RKO (cell line): ENCODE measurements at places on chromosomes 5 and 9.

GRCh38 chr5:171639966-171640365, 145.7 kb upstream of the SMIM23 start:
- DNase-seq = no peak

DNA sequence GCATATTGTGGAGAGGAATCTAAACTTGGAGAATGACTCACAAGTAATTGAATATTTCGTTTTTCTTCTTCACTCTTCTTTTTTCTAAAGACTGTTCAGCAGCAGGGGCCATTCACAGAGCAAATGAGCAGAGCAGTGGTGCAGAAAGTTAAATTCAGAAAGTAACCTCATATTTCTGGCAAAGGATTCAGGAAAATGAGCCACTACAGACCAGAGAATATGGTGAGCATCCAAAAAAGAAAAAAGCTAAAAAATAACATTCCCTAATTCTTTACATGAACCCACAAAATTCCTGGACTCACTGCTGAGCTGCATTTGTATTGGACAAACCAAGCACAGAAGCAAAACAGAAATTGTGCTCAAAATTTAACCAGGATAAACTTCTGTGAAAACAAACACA, 1486.8 kb upstream of the C9orf72 start:
- no peak for DNase-seq

DNA sequence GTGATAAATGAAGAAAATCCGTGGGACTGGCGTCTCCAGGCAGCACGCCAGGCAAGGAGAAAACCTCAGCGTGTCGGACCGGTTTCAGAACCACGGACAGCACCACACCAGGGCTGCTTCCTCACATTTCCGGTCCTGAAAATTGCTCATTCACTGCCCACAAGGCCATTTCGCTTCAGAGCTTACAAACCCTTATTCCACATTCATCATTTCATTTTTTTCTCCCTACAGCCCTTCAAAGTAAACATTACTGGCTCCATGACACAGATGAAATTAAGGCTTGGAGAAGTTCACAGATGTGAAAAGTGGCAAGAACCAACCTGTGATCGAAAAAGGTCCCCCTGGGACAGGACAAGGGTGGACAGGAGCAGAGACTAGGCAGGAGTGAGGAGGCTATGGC, 1.5 kb upstream of the GPRIN1 start:
- peak; percentile 87 for DNase-seq

GRCh38 chr5:176454724-176455394, 6.7 kb downstream of the FAF2 start:
- DNase-seq = no peak

- no peak for DNase-seq
Observed at GRCh38 chr5:169615561-169615960, 21.5 kb upstream of the DOCK2 start.

- no peak for DNase-seq
Observed at GRCh38 chr9:129270903-129271431, 92.9 kb upstream of the IER5L start.

DNA sequence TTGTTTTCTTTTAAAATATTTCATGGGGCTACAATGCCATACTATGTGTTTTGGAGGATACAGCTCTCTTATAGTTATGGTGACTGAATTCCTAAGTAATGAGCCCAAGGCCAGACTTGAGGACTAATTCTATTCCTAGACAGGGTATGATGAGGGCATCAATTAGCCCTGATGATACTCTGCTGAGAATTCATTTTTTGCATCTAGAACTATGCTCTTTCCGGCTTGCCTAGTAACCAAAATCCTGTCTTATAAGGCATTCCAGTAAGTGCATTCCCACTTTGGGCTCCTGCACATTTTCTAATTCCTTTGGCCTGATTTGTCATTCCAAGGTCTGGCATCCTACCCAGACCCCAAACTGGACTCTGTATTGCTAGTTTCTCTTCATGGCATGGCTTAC, 62.4 kb downstream of the MAT2B start:
- DNase-seq = no peak

- DNase-seq = no peak
Observed at GRCh38 chr9:119020730-119021333, 348.4 kb downstream of the BRINP1 start.

DNA sequence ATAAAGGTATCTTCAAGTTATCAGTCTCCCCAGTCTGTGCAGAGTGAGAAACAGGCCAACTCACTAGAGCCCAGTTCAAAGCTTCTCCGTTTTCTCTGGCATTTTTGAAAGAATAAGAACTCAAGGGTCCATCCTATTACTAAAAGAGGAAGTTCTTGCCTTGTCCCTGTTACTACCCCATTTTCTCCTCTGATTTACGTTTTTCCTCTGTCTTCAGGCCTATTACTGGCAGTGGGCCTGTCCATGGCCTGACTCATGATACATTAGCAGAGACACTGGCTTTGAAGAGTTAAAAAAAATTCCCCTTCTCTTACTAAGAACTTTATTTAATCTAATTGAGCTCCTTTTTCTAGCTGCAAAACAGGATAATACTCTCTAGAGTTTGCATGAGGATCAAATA, 624.0 kb upstream of the KLF4 start:
- DNase-seq = no peak

DNA sequence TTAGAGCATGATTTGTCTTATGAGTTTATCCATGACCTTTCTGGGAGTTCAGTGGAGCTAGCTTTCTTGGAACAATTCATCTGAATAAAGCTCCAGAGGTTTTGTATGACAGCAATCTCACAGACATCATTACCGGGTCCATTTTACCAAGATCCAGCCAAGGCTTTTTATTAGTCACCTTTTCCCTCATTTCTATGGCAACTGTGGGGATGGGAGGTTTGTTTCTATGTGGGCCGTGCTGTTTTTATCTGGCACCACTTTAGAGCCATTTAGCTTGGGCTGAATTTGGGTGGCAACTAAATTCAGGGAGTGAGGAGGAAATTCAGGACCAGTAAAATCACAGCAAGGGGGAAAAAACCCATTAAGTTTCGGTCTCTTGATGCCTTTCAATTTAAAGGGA, 245.7 kb downstream of the NSG2 start:
- no peak for DNase-seq

DNA sequence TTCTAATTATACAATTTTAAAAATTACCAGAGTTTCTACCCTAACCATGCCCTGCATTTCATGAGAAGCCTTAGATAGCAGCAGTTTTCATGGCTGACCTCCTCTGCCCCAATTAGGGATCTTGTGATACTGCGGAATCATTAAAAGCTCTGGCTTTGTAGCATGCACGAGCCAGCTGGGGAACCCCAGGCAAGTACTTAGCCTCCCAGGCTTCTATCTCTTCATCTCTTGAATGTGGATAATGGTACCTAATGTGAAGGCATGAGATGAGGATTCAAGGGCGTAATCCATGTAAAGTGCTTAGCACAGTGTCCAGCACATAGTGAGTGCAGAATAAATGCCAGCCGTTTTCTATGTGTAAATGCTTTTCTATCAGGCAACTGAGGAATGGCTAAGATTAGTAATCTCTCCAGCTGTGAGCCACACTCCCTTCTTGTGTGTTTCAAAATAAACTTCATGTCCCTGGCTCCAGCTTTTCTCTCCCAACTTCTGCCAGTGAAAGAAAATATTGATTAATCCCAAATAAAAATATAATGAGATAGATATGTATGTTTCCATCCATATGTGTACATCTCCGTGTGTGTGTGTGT, 88.4 kb downstream of the APBA1 start:
- DNase-seq = no peak

GRCh38 chr5:122760236-122760635, 14.6 kb upstream of the SNX2 start:
- no peak for DNase-seq

- DNase-seq = no peak
Observed at GRCh38 chr9:134503301-134504105, 138.1 kb upstream of the COL5A1 start.

- peak; percentile 62 for DNase-seq
Observed at GRCh38 chr9:123225374-123225813, 43.0 kb downstream of the STRBP start.

GRCh38 chr9:3951161-3951665, 348.7 kb downstream of the GLIS3 start:
- no peak for DNase-seq

GRCh38 chr5:53130266-53130665, 20.7 kb upstream of the MOCS2 start:
- no peak for DNase-seq

- DNase-seq = no peak
Observed at GRCh38 chr9:98378206-98378780, 122.8 kb upstream of the TBC1D2 start.
